ENCODE measurements at places on chromosomes 5 and 9.

- no peak for DNase-seq
Observed at GRCh38 chr9:107809871-107810460, 320.4 kb upstream of the KLF4 start.

DNA sequence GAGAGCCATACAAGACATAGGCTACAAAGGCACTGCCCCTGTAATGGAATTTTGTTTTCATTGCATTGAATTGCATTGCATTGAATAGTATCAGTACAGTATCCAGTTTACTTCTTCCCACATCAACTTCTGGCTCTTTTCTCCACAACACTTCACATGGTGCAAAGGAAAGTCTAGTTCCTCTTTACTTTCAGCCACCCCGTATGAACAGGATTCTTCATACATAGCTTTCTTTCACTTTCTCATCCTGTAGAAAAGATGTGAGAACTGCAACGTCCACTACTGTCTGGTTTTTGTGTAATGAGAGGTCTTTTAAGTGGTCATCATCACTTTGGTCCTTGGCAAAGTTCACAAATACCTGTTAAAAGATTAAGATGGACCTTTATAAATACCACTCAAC lies 20.2 kb downstream of the NIPSNAP3B start:
- no peak for DNase-seq

- DNase-seq, result peak; percentile 55
Observed at GRCh38 chr9:129863059-129863690, 27.9 kb downstream of the USP20 start.

DNA sequence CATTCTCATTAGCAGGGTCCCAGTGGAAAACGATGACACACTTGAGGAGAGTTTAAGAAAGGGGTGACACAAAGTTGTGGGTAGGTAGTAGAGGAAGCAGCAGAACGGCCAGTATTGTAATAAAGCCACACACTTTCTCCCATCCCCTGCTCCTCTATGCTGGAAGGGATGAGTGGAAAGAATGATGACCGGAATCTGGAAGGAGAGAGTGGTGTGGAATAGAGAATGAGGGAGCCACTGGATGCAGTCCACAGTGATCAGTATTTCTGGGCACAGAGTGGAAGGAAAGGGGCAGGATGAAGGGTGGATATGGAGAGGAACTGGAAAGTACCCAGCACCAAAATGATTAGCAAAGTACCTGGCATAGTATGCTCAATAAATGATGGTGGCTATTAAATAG lies 133.8 kb upstream of the DAB2 start:
- DNase-seq, result no peak

GRCh38 chr5:58261605-58262004 lies 198.3 kb downstream of the PLK2 start:
- no peak for DNase-seq

DNA sequence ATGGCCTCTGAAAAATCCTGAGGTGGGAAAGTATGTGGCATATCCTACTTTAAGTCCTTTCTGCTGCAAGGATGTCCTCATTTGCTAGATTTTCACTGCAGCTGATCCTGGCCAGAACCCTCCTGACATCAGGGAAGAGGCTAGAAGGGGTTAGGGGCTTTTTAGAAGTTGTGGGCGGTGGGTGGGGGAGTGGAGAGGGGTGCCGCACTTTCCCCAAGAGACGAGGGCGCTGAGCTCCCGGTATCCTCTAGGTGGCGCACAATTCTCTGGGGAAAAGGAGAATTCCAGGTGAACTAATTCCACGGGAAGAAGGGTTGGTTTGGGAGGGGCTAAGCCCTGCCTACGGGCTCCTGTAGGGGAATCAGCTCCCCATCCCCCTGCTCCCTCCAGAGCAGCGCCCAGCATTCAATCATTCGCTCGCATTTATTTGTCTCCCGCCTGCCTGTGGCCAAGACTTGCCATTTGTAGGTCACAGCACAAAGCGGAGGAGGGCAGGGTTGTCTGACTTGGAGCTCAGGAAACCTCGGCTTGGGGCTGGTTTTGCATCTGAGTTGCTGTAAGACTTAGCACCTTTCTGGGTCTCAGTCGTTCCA lies 42.9 kb upstream of the HAND1 start:
- DNase-seq, result no peak

DNA sequence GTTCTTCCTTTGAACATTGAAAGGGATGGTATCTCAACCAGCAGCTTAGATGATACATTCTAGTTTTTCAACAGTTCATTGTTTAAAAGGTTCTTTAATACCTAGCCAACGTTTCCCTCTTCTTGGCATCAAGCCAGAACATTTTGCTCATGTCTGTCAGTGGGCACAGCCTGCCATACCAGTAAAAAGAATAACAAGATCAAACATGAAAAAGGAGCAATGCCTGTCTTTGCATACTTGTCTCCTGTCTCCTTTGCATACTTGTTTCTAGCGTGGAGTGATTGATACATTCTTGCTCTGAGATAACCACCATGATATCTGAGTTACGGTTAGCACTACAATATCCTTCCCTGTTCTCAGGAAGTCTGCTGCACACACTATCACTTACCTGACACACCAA lies 248.6 kb upstream of the DAPK1 start:
- DNase-seq, result no peak

DNA sequence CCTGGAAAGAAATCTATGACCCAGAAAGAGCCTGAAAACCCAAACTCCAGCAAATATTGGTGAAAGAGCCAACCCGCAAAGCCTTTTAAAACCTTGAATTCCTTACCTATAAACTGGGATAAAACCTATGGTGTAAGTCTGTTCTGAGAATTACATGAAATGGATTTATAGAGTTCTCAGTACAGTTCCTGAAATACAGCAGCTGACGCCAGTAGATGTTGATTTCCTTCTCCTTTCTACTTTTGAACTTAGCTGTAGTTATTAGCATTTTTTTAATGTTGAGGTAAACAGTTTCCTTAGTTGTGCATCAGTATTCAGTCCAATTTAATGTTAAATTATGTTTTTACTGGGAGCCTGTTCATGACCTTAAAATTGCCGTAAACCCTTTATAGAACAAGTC lies 3.7 kb downstream of the SPIN1 start:
- no peak for DNase-seq

DNA sequence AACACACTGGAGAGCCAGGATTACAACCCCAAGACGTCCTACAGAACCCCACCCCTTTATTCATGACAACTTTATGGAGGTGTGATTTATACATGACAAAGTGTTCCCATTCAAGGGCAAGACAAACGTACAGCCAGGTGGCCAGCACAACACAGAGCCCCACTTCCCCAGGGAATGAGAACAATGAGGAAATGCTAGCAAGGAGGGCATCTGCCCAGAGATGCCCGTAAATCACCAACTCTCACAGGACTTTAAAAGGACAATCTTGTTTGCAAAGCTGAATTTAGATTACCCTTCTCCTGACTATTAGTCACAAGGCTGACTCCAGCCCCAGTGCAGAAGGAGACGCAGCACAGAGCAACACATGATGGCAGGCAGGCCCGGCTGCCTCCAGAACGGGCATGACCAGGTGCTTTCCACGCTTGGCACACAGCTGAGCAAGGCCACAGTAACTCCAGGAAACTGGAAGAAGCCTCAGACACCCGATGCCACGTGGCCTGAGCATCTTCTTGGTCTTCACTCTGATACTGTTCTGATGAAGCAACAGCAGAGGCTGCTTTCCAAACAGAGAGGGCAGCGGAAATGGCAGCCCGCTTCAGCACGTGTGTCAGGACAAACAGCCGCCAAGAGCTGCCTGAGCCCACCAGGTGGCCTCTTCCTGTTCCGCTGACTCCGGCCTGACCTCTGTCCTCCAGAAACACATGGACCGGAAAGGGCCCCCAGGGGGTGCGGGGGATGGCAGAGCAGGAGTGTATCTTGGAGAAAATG lies 51.4 kb downstream of the ROR2 start:
- DNase-seq, result no peak

- no peak for DNase-seq
Observed at GRCh38 chr5:9977070-9977469, 272.6 kb downstream of the ATPSCKMT start.

GRCh38 chr9:131739133-131739958 lies 530 bp downstream of the RAPGEF1 start:
- peak; percentile 31 for DNase-seq

GRCh38 chr5:107329850-107330249 lies 340.9 kb downstream of the EFNA5 start:
- DNase-seq, result no peak
